GM23338 (cell line): ENCODE measurements at places on chromosomes 2 and 18. TPM values are rescaled to one million over a fixed set of nuclear protein-coding genes. Genes with fewer than 3 reads are reported as not detected.

DNA sequence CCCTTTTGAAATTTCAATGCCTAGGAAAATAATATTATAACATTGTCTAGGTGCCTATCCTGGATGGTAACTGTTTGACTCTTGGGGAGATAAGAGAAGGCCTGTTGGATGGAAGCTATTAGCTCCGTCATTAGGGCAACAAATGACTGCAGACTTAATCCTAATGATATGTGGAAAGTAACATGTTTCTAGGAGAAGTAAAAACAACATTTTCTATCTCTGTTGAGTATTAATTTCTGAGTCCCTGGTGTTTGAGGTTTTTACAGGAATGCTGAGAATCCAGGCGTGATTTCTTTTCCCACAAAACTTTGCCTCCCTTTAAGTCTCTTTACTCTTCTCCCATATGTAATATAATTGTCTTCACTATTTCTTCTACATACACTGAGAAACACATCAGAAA, 159.1 kb downstream of the GALNT1 start:
- no peak overlapping the region for H3K4me3 ChIP-seq
- DNase-seq, result no peak
- no peak overlapping the region for H3K27ac ChIP-seq

DNA sequence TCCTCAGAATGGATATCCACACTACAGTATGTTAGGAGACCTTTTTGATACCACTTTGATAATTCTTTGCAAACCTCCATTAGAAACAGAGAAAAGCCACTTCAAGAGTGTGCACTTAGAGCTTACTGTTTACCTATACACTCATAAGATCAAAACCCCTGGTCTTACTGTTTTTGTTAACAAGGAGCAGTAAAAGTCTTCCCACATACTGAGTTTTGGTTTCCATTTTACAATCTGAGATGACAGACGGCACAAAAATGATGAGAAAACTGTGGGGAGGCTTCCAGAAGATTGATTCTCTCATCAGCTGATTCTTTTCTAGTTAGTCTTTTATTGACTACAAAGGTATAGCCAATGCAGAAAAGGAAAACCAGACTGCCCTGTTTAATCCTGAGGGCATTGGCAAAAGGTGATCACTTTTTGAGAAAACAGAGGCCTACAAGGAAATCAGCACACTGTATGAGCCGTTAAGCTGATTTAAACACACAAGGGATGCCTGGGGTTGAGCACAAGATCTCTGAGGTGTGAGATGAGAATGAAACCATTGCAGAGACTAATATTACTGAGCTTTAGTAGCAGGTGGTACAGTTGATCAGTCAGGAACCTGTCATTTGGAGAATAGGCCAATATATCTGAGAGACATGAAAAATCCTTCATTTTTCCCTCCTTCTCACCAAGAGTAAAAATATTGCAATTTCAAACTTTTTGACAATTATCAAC, 368.6 kb downstream of the GRB14 start:
- no peaks in the 10 kb centered on the region for H3K36me3 ChIP-seq
- no peaks in the 10 kb centered on the region for H3K27me3 ChIP-seq
- DNase-seq, result no peak
- H3K27ac ChIP-seq, result no peak overlapping the region
- no peak overlapping the region for H3K4me3 ChIP-seq

GRCh38 chr2:56455642-56456041, 271.9 kb downstream of the CCDC85A start:
- no peaks in the 10 kb centered on the region for H3K36me3 ChIP-seq
- no peak overlapping the region for H3K4me3 ChIP-seq
- no peak for DNase-seq
- H3K4me1 ChIP-seq, result peaks cover 3% of the 10 kb centered on the region
- H3K27me3 ChIP-seq, result no peaks in the 10 kb centered on the region

- H3K27ac ChIP-seq, result no peak overlapping the region
- DNase-seq, result no peak
- H3K4me1 ChIP-seq, result no peaks in the 10 kb centered on the region
- H3K36me3 ChIP-seq, result no peaks in the 10 kb centered on the region
Observed at GRCh38 chr2:23697256-23698075, 229.5 kb downstream of the ATAD2B start.

- no peak overlapping the region for H3K4me3 ChIP-seq
- H3K4me1 ChIP-seq, result 0 out of 2 replicates have a peak, but pooled peaks cover 2% of the 10 kb centered on the region
- H3K27me3 ChIP-seq, result no peaks in the 10 kb centered on the region
- DNase-seq, result no peak
Observed at GRCh38 chr2:211494085-211494484, 937.7 kb downstream of the CPS1 start.

The CMPK2 gene
- 0.12 and 0.56 TPM in 2 replicates for total RNA-seq

The PLCL1 gene
- total RNA-seq, result 0.12 TPM in 1 of 2 replicates, not detected in the other
